ENCODE measurements at places on chromosomes 11 and 22.

DNA sequence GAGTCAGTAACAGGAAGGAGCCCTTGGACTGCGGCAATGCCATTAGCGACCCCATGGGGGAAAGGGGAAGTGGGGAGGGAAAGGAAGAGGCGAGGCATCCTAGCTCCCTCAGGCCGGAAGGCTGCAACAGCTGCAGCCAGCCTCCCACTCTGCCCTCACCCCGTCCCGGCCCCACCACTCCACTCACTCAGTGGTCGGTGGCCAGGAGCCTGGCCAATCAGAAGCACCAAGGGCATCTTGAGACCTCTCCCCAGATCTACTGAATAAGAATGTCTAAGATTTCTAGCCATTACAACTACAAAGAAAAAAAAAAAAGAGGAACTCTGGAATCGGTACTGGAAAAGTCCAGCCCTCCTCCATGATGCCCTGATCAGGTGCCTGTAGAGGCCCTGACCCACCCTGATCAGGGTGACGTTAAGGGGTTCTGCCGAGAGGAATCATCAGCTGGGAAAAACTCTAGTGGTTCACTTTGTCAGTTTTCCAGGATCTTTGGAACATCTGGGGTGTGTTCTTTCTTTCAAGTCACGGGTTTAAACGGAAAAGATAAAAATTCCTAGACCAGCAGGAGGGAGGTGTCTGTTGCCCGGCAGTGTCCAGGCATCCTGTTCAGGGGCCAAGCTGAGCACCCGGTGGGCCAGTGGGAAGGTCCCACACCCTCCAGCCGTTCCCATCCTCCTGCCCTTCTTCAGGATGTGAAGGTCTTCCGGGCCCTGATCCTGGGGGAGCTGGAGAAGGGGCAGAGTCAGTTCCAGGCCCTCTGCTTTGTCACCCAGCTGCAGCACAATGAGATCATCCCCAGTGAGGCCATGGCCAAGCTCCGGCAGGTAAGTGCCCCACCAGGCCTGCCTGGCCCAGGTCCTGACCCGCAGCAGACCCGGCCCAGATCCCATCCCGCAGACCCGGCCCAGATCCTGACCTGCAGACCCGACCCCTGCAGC lies 14.4 kb downstream of the OAF start:
- no peak for ATAC-seq

DNA sequence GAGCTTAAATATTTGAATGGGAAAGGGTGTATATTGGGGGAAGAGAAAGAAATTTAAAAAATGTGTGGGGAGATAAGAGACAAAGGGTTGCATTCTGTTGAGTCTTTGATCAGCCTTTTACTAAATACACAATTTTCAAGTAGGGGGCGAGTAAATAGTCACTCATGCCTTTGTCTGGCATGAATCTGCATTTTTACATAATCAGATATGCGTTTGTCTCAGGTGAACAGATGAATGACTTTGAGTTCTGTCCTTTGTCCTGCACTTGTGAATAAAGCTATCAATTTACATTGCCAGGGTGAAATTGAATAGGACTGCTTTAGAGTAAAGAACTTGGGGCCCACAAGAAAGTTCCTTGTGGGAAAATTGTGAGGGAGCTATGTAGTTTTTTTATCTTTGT lies 523.6 kb upstream of the LUZP2 start:
- no peak for ATAC-seq

- ATAC-seq: no peak
Measured at GRCh38 chr11:36195496-36196354, 93.5 kb downstream of the COMMD9 start.

DNA sequence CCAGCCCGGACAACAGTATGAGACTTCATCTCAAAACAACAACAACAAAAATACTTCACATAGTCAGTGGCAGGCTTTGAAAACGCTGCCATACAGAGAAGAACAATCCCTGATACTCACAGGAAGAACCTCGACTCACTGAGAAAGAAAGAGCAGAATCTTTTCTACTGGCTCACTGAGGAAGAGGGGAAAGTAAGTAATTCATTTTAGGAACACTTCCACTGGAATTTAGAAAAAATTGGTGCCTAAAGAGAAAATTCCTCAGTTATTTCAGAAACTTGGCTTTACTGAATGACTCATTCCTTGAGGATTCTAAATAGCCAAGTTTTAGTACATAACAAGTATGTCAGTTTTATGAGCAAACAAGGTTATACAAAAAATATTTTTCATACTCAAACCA lies 12.3 kb downstream of the NARS2 start:
- no peak for ATAC-seq

DNA sequence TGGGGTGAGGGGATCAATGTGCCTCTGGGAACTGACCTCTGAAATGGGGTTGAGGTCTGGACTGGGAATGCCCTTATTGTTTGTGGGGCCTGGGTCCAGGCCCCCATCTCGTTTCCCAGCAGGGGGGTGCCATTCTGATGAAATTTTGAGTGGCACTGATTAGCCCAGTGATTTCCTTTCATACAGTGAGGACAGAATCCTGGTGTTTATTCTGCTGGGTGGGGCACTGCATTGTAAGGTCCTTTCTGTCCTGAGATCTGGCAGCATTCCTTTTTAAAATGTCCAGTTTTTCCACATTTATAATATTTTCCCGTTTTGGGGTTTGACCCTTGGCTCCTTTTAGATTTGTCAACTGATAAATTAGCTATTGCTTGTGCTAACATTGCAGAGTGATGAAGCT lies 27.1 kb downstream of the OR10A6 start:
- no peak for ATAC-seq

GRCh38 chr11:3796801-3797328 lies 489 bp downstream of the NUP98 start:
- ATAC-seq: peak; percentile 33

GRCh38 chr11:67373648-67374570 lies 511 bp upstream of the CLCF1 start:
- peak; percentile 44 for ATAC-seq

DNA sequence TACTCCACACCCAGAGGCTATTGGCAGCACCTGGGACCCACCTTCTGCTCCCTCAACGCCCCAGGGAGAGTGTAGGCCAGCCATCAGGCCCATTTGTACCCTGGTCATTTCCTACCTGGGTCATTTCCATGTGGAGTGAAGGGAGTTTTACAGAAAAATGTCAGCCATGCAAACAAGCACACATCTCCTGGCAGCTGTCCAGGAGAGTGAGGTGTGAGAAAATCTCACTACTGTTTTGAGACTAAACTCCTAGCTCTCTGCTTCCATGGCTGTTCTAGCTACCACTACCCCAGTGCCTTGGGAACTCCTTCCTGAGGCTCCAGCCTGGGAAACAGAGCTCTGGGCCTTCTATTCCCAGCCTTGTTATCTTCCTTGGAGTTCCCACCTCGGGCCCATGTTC lies 2.8 kb upstream of the TMPRSS13 start:
- peak; percentile 50 for ATAC-seq

- no peak for ATAC-seq
Measured at GRCh38 chr11:86192519-86193257, 51.9 kb upstream of the EED start.

DNA sequence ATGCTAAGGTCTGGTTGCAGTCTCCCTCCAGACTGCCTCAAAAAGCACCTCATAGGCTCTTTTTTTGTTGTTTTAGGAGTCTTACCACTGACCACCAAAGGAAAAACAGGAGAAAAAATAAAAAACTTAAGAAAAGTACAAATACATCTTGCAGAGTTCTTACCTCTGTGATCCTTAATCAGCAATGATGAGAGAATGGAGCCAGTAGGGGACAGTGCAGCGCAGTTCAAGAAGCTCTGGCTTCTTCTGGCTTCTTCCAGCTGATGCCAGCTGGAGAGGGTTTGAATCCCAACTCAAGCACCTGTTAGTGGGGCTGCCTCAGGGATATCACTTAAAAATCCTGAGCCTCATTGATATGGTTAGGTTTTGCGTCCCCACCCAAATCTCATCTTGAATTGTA lies 223.3 kb upstream of the ISX start:
- ATAC-seq: no peak

GRCh38 chr22:20973634-20974286 lies 6.7 kb downstream of the AIFM3 start:
- ATAC-seq: no peak

GRCh38 chr11:122720107-122720881 lies 64.8 kb downstream of the UBASH3B start:
- ATAC-seq: no peak

DNA sequence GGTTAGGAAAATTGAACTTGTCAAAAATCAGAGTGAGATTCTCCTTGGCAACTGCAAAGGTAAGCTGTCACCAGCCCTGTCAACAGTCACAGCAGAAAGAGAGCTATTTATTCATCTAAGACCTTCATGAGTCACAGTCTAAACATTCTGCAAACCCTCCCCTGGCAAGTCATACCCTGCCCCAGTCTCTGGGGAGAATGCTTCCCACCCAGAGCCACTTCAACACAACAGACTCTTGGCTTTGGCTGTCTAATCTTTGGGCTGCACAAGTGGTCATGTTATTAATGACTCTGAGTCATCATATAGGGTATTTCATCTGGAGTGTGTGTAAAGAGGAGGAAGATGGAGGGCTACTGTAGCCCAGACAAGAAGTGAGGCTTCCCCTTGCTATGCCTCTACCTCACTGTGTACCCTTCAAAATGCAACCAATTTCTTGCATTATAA lies 153.4 kb downstream of the CCDC34 start:
- ATAC-seq: no peak

GRCh38 chr11:71530602-71531001 lies 3.5 kb downstream of the KRTAP5-7 start:
- no peak for ATAC-seq

- no peak for ATAC-seq
Measured at GRCh38 chr11:121376130-121376529, 76.0 kb upstream of the SORL1 start.

- ATAC-seq: peak; percentile 51
Measured at GRCh38 chr11:45110562-45110961, 35.9 kb upstream of the PRDM11 start.

DNA sequence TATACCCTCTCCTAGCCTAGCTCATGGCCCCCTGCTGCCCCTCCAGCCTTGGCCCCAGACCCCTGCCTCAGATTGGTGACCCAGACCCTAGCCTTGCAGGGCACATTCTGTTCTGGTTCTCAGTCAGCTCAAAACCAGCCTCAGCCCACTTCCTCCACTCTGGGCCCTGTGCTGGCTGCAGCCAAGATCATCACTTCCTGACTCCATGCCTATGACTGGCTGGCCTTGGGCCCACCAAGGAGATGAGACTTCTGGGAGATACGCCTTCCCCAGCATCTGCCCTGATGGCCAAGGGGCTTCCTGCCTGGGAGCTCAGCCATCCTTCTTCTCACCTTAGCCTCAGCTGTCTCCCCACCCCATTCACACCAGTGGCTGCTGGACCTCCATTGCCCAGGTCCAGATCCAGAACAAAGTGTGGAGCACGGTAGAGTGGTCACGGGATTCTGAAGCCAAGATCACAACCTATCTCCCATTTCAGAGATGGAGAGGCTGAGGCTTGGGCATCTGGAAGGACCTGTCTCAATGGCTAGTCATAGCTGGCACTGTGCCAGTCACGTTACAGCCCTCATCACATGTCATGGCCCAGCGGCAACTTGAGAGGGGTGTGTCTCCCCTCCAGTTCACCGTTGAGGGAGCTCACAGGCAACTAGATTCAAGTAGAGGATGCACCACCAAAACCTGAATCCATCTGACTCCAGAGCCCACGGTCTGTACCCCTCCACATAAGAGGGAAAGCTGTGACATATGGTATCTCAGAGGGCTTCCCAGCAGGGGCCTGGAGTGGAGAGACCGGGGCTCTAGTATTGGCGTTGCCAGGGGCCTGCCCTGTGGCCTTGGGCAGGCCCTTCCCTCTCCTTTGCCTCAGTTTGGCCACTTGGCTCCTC lies 43.0 kb upstream of the KLHL35 start:
- ATAC-seq: peak; percentile 64

GRCh38 chr11:133053124-133053776 lies 479.1 kb downstream of the OPCML start:
- no peak for ATAC-seq

DNA sequence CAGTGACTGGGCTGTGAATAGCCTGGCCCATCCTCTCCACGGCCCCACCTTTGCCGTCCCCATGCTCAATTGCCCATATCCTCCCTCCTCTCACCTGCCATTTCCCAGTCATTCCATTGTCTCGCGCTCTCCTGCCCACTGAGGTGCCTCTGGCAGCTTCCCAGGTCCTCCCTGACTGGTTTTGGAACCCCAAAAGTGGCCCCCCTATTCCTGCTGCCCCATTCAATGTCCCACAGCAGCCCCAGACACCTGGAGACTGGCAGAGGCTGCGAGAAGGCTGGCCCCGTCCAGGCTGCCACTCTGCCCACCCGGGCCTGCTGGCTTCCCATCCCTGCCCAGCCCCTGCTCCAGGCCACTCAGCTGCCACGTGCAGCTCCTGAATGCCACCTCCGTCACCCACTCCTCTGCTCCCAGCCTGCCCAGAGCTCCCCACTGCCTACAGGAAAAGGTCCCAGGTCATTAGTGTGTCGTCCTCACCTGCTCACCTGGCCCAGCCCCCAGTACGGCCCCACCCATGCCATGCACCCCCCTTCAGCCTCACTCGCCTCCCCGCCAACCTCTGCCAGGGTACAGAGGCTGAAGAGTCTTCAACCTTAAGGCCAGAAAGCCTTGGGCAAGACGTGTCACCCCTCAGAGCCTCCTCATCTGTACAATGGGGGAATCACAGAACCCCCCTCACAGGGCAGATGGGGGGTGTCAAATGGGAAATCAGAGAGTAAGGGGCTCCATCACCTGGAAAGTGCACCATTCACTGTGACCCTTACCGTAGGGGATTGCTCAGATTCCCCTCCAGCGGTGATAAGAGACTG lies 37.5 kb downstream of the KCNJ4 start:
- no peak for ATAC-seq

DNA sequence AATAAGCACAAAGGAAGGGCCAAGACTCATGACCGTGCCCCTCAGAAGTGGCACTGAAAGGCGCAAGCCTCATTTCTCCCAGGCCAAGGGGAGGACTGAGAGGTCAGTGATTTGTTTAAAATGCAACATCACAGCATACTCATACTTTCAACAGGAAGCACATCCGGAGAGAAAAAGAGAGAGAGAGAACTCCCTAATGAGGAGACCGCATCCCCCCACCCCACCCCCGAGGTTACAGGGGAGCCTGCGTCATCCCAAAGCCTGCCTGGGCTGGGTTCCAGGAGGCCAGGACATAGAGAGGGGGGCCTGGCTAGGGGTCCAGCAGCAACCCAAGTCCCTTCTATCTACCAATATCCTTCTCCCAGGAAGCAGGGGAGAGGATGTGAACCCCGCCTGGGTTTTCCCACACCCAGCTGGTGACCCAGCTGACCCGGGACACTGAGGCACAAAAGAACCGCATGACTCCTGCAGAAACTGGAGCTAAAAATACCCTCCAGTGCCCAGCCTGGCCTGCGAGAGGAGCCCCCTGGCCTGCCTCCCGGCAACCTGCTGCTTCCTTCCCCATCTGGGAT lies 3.8 kb downstream of the CSNK1E start:
- ATAC-seq: no peak

- no peak for ATAC-seq
Measured at GRCh38 chr22:49097966-49098365, 729.7 kb downstream of the BRD1 start.

- ATAC-seq: no peak
Measured at GRCh38 chr22:29106839-29107238, 34.0 kb downstream of the KREMEN1 start.

DNA sequence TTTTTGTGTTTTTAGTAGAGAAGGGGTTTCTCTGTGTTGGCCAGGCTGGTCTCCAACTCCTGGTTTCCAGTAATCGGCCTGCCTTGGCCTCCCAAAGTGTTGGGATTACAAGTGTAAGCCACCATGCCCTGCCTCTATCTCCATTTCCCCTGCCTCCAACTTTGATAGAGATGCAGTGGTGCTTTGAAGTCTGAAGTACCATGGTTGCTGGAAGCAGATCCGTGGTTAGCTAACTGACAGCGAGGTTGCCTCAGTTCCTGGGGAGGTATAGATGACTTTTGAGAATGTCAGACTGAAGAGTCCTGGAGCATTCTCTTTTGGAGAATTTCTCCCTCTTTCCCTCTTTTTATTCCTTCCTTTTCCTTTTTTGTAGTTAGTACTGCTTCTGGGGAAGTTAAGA lies 111.5 kb upstream of the RRM1 start:
- no peak for ATAC-seq
